Kidney (tissue), 22 donors: ENCODE measurements at places on chromosomes 2 and 18. TPM values are rescaled to one million over a fixed set of nuclear protein-coding genes. Genes with fewer than 3 reads are reported as not detected.

SCN9A gene
- total RNA-seq = 5.3 TPM

MC2R gene
- total RNA-seq = not detected

SKOR2 gene
- not detected for total RNA-seq

SLC35F6 gene
- 63.7 TPM for total RNA-seq

DSG2 gene
- total RNA-seq = 63.0 TPM

ARHGAP25 gene
- 20.4 TPM for total RNA-seq

ZNF892 gene
- total RNA-seq = 6.2 TPM

HOXD8 gene
- total RNA-seq = 76.5 TPM

TUBB8B gene
- not detected for total RNA-seq

MYO7B gene
- total RNA-seq = 11.0 TPM

DNA sequence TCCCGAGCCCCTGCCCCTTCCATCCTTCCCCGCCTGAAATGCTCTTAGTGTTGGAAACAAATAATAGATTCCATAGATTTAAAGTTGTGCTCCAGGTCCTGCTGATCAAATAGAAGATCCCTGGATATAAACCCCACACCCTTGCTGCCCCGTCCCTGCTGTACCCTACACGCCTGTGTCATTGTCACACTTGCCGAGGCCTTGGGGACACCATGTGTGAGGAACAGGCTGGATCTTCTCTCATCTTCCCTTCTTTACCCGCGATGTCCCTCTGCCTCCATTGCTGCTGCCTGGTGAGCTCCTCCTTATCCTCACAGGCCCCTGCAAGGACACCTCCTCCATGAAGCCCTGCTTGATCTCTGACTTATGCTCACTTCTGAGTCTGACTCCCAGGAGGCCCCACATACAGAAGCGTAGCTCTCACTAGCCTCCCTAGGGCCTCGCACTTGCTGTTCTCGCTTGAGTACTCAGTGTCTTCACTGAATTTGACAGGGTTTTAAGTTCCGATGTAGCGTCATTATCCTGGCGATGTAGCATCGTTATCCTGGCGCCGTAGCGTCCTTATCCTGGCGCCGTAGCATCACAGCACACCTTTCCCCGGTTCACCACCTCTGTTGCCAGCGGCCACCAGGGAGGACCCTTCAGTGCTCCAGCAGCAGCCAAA, 221.9 kb downstream of the NDUFA10 start:
- DNase-seq = peak; percentile 25

DNA sequence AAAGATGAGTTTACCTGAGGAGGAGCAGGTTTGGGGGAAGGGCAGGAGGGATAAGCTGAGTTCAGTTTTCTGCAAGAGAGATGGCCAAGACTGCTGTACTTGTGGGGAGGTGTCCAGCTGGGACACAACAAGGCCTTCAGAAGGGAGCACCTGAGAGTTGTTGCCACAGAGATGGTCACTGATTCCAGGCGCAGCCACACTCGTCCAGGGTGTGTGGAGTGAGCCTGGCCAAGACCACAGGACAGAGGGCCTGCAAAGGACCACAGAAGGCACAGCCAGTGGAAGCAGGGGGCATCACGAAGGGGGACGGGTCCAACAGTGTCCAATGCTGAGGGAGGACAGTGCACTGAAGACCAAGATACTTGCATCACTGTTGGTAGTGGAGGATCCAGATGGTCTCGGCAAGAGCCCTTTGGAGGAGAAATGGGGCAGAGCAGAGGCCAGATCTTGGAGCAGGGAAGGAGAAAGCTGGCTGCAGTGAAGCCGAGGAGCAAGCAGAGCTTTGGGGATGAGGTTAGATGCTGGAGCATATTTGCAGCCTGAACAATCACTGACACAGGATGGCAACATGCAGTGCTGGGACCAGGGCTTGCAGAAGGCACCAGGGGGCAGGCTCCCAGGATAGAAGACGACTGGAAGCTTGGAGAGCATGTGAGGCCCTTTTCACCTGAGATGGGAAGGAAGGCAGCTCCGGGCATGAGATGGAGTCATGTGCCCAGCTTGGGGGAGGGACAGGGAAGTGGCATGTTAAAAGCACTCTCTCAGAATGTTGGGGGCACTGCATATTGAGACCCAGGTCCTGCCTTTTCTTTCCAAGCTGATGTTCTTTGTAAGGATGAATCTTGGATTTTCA, 214.0 kb downstream of the CYP26B1 start:
- DNase-seq = no peak

- DNase-seq = no peak
Observed at GRCh38 chr2:102915128-102915527, 153.3 kb downstream of the TMEM182 start.

DNA sequence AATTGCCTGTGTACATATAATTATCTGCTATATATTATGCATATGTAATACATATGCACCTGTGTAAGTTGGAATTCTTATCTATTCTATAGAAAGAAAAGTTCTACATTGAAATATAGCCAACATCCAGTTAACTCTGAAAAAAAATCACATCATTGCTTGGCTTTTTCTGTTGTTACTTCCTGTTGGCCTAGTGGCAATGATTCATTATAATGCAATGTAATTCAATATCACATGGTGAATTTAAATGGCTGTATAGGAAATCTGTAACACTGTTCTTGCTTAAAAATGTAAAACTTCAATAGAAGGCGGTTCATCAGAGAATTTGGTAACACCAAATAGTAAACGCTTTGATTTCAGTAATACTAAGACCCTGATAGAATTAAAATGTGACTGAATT, 44.5 kb upstream of the MAP4K3 start:
- no peak for DNase-seq

DNA sequence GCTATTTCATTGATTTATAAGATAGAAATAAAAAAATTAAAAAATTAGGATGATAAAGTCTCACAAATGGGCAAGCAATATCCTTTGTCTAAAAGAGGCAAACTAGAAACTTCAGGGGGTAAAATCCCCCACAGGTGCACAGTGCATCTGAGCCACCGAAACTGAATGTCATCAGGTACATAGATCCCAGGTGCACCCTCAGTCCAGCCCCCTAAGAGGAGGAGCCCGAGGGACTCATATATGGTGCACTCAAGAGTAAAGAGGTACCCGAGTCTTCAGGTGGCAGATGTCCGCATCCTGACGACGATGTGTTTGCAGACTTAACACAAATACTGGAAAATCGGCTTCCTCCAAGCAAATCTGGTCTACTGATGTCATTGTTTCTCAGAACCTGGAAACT, 11.3 kb downstream of the QPCT start:
- DNase-seq = no peak

DNA sequence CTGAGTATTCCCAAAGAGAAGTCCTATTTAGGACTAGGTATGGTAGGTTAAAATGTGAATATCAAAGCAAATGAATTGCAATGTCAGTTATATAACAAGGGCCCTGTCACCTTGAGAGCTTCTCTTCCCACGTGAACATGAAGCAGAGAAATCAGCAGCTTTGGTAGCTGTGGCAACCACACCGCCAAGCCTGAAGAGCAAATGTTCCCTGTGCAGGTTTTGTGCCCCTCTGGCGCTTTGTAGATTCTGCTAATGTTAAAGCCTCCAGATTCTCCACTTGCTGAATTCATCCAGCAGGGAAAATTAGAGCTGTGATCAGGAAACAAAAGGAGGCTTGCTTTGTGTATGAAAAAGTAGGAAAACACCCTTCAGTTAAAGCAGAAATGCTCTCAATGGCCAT, 322.6 kb downstream of the RBM43 start:
- DNase-seq = no peak

- DNase-seq = no peak
Observed at GRCh38 chr18:961644-962355, 57.1 kb downstream of the ADCYAP1 start.

DNA sequence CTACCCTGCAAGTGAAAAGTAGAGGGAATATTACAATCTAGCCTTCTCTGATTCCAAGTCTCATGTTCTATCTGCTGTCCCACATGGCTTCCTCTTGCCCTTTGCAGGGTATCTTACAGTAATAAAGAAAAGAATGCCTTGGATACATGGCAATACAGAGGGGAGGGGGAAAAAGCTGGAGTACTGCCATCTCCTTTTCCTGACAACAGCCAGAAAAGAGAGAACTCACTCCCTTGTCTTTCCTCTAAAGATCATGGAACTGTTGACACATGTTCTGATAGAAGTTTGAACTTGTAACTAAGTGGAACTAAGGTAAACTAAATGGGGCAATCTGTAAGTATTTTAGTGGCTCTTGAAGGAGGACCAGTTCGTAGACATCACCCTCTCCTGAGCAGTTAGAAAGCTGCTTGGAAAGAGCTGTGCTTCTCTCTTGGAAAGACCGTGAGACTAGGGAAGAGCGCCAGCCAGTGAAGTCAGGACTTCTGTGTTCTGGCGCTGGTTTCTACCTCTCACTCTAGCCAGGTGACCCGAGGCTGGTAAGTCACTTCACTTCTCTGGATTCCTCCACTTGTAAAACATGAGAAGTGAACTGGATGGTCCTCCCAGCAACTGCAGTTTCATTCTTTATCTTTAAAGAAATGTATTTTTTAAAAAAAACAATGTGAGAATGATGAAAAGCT, 242.3 kb upstream of the FOSL2 start:
- DNase-seq = no peak

- DNase-seq = no peak
Observed at GRCh38 chr2:190214426-190215194, 105.0 kb downstream of the HIBCH start.

DNA sequence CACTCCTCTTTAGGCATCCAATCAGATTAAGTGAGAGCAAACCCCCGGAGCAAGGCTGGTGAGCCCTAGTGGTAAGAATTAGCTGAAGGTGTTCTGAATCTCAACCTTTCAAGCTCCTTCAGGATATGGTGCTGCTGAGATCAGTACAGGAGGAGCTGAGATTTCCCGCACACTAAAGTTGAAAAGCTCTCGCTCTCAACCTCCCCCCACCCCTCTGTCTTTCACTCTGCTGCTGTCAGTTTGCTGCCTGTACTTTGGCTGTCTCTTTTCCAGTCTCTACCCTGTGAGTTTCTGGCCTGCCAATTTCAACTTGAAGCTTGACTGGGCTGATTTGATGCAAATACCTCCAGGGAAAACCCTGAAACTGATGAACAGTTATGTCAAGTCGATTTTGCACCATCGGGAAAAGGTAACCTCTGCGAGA, 15.7 kb downstream of the ZEB2 start:
- peak; percentile 60 for DNase-seq

DNA sequence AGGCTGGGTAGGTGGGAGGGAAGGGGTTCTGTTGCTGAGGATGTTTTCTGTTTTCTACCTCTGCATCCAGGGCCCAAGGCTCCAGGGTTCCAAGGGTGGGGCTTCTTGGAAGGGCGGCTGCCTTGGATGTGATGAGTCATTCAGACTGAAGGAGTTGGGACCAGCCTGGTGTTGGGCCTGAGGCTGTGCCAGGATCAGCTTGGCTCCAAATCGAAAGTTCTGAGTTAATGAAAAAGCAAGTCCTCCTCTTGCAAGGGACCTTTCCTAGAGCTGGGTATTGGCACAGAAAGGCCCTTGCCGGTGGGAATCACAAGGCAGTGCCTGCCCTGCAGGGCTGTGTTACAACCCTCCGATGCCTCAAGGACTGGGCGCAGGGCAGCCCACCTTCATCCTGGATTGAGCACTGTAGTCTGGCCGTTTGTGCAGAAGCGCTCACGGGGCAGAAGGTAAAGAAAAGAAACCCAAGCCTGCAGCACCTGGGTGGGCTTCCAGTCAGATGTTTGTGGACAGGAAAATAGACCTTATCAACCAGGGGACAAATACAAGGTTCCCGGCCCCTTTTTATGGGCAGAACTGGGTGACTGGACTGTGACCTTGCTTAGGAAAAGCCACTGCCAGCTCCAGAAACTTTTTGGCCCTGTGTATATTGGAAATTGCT, 52.5 kb upstream of the MCFD2 start:
- no peak for DNase-seq

- DNase-seq = no peak
Observed at GRCh38 chr2:83280391-83280790, 1178.7 kb downstream of the SUCLG1 start.

DNA sequence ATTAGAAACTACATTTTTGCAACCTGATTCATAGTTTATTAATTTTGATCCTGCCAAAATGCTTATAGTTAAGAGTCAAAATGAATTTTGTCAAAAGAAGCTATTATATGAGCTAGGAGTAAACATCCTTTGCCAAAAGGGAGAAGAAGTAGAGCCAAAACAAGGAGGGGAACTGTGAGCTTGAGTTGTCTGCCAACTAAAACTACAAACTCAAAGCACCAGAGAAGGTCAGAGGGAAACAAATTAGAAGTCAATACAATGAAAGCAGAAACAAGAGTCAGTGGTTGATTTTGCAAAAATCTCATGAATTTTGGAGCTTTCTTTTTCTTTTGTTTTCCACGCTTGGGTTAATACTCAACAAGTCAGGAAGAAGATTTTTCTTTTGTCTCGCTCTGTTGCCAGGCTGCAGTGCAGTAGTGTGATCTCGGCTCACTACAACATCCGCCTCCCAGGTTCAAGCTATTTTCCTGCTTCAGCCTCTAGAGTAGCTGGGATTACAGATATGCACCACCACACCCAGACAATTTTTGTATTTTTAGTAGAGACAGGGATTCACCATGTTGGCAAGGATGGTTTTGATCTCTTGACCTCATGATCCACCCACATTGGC, 508.5 kb downstream of the RIT2 start:
- DNase-seq = no peak

DNA sequence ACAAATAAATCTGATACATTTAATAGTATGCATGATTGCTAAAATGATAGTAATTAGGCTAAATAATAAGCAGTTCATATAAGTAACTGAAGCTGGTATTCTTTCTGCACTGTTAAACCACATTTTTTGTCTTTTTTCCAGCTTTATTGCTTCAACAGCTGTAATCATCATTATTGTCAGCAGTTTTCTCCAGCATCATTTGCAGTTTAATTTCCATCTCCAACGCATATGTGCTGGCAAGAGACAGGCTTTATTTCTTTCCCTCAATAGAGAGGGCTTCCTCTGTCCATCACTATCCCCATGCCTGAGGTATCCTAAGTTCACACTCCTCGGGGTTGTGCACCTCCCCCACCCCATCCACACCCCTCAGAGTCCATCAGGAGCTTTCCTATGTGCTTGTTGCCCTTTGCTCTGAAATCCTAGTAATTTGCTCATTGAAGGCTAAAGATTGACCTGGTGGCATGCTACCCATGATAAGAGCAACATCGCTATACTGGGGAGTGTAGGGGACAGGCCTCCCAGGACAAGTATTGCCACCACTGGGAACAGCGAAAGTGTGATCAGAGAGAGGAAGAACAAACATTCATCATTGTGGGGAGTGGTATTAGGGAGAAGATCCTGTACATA, 37.1 kb downstream of the B4GALT6 start:
- DNase-seq = no peak

DNA sequence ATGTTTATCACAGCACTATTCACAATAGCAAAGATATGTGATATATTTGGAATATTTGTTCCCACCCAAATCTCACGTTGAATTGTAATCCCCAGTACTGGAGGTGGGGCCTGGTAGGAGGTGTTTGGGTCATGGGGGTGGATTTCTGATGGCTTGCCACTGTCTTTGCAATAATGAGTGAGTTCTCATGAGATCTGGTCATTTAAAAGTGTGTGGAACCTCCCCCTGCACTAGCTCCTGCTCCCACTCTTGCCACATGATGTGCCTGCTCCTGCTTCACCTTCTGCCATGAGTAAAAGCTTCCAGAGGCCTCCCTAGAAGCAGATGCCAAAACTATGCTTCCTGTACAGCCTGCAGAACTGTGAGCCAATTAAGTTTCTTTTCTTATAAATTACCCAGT, 72.2 kb upstream of the DYNC1I2 start:
- no peak for DNase-seq
